ENCODE measurements at places on chromosomes 11 and 22.

DNA sequence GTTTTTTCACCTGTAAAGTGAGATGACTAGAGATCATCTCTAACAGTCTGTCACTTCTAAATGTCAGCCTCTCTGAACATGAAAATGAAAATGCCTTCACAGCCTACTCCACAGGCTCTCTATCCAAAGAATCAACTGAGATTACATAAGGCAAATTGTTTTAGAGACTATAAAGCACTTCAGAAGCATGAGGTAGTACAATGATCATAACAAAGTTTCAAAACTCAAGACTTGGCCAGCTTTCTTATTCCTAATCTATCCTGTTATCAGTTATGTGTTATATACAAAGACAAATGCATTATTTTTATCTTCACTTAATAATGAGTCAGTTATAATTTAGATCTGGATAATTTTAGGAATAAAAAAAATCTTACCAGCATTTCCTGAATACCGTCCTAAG lies 20.3 kb upstream of the CEP126 start:
- DNase-seq, result no peak

DNA sequence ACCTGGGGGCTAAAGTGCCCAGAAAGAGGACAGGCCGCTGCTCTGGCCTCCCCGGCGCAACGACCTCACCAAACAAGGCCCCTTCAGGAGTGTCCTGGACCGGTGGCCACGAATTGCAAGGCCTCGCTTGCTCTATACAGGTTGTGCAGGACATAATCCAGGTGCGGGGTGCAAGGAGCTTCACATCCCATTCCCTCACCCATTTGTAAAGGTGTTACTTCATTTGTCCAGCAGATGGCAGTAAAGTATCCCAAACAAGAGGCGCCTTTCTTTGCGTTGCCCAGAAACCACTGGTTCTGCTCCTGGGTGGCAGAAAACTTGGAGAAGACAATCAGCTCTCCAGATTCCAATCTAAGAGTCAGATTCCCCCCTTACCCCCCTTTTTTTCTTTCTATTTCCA lies 35.9 kb upstream of the PRDM11 start:
- DNase-seq, result peak; percentile 72

GRCh38 chr11:57647372-57647771 lies 2.3 kb downstream of the YPEL4 start:
- DNase-seq, result peak; percentile 72

GRCh38 chr11:118734031-118734430 lies 54.6 kb upstream of the TREH start:
- DNase-seq, result no peak

GRCh38 chr22:26429458-26430286 lies 612 bp downstream of the ASPHD2 start:
- no peak for DNase-seq

DNA sequence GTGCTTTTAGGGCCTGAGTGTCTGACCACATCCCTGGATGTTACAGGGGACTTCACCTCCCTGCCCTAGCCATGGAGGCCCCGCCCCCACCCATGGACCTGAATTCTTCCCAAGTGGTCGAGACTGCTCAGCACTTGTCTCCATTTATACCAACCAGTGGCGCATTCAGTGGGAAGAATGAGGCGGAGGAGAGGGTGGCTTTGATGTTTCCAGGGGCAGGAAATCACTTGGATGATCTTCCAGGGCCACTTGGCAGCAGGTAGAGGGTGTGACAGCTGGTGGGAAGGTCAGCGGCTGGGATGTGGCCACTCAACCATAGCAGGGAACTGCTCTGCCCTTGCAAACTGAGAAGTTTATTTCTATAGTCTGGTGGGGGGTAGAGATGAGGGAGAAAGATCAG lies 155.1 kb upstream of the BLID start:
- DNase-seq, result no peak

DNA sequence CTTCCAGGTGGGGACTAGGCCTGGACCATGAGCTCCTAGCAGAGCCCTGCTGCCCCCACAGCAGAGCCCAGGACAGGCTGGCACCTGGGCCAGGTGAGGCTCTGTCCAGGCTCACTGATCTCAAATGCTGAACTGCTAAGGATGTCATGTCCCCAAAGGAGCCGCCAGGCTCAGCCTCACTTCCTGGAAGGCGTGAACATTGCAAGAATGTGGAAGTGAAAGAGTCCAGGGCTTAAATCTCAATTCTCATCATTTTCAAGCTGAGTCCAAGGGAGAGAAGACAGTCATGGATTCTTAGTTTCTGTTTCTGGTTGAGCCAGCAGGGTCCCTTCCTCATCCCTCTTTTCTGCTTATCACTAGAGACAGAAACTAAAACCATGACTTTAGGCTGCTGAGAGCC lies 5.0 kb downstream of the ASCL2 start:
- no peak for DNase-seq

DNA sequence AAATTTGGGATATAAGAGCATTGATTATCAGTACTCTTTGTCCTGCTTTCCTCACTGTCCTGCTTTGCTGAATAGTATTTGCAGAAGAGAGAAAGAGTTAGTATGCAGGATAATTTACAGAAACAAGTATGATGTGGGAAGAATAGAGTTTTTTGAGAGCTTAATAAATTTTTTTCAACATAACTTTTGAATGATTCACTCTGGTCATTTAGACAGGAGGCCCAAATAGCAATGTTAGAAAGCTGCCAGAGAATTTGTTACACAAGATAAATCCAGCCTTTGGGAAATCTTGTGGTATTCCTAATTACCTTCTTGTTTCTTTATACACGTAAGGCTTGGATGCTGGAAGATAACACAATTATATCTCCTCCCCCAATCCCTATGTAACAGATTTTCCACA lies 484.6 kb downstream of the CNTN5 start:
- no peak for DNase-seq

GRCh38 chr11:60970369-60970774 lies 1.1 kb upstream of the CD6 start:
- peak; percentile 10 for DNase-seq

- DNase-seq, result no peak
Observed at GRCh38 chr22:46911346-46911745, 148.9 kb downstream of the TBC1D22A start.

- no peak for DNase-seq
Observed at GRCh38 chr11:128757886-128758612, 64.2 kb downstream of the FLI1 start.

DNA sequence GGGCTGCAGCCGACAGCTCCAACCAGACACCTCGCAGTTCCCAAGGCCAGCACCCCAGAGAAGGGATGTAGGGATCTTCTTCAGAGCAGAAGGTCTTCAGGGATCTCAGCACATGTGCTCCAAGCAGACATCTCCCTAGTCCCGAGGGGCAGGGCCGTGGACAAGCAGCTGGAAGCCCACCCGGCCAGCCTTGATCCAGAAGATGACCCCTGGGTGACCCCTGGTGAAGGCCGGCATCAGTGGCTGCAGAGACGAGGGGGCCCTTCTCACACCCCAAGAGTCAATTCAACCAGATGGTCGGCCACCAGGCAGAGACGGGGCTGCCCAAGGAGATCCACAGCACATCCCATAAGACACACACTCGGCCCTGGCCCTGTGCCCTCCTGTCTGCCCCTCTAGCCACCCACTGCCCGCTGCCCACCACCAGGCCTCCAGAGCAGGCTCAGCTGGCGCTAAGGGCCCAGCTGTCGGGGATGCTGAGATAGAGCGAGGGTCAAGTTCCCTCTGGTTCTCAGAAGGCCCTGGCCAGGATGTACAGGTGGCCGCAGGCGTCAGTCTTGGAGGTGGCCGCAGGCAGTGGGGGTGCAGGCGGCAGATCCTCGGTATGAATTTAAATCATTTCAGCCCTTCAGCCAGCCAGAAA lies 168.3 kb downstream of the BRD1 start:
- no peak for DNase-seq

- DNase-seq, result no peak
Observed at GRCh38 chr11:62567018-62567633, 6.6 kb downstream of the EEF1G start.

- DNase-seq, result no peak
Observed at GRCh38 chr11:533586-534395, 1.6 kb downstream of the HRAS start.

GRCh38 chr11:64341851-64342791 lies 2.1 kb downstream of the CCDC88B start:
- peak; percentile 92 for DNase-seq

DNA sequence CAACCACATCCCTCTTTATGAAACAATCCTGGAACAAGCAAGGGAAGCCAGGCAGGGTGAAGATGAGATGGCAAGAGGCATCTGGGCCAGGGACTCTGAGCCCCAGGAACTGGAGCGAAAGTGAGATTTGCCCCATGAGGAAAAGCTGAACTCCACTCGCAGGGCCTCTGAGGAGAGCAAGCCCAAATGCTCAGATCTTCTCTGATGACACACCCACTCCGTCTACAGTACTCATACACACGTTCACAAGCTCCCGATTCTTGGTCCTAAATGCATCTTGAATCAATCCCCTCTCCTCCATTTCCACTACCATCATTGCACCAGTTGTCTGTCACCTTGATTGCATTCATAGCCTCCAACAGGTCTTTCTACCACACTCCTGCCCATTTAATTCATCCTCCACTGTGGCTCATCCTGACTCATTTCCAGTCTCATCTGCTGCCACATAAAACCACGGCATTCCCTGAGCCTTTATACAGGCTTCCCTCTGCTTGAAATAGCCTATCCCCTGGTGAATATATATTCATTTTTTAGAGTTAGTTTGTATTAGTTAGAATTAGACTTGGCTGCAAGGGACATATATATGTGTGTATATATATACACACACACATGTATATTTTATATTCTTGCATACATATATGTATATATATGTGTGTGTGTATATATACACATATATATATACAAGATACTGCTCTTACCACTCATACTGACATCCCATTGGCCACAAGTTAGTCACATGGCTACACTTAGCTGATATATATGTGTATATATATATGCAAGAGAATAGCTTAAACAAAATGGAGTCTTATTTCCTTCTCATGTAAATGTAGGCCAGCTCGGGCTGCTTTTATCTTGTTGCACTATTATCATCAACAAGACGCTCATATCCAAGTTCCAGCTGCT lies 1.4 kb upstream of the APOA5 start:
- no peak for DNase-seq

DNA sequence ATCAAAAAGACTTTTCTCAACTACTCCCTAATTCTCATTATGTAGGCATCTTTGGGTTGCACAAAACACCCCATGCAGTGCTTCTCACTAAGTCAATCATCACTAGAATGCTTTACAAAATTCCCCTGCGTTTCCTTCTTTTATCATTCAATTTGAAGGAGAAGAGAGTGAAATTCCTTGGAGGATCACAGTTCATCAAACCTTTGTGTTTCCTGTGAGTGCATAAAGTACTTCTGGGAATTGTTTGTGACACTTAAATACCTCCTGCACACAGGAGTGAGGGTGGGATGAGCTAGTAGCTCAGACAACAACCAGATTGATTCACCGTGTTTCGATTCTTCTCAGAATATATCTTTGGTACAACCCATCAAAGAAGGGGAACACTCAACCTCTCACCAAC lies 3.7 kb upstream of the OR5AR1 start:
- no peak for DNase-seq

- DNase-seq, result no peak
Observed at GRCh38 chr11:117438371-117439000, 110.8 kb downstream of the CEP164 start.

DNA sequence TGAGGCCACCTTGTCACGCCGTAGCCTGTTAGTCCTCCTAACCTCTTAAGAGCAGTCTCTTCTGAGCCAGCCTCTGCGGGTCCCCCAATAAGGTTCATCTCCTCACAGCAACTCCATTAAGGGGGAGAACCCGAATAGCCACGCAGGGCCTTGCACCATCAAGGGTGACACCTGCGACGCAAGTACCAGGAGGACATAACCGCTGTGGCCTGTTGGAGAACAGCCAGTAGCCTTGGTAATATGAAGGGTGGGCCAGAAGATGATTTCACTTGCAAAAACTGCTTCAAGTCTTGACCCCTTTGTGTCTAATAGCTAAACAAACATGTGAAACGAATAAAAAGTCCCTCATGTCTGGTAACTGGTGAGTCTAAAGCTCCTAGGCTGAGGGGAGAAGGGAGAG lies 14.8 kb downstream of the ARFGAP2 start:
- DNase-seq, result no peak

DNA sequence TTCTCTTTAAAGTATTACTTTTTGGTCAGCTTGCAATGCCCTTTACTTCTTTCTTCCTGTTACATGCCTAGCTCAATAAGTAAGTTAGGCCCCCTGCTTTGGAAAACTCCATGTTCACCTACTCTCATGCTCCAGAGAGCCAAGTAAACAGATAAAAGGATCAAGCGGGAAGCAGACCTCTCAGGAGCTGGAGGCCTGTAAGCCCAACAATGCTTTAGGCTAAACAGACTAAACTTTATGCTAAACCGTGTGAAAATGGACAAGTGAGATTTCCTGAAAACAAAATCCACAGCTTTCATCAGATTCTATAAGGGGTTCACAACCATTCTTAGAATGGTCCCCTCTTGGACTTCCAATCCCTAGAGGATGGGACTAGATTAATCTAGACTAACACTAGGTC lies 40.2 kb downstream of the CELF1 start:
- DNase-seq, result no peak

DNA sequence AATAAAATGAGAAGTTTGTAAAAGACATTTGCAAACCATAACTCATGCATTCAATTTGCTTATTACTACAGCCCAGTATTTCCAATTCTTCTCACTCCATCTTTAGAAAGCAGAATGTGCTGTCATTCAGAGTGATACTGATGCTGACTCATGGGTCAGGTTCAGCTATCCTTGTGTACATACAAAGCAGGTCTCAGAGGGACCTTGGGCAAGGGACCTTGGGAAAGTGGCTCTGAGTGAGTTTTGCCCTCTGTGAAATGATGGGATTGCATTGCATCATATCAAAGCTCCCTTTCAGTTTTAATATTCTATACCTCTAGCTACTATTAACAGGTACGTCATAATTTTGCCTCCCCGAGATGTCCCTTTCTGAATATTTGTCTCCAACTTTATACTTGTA lies 848.7 kb downstream of the OPCML start:
- no peak for DNase-seq

DNA sequence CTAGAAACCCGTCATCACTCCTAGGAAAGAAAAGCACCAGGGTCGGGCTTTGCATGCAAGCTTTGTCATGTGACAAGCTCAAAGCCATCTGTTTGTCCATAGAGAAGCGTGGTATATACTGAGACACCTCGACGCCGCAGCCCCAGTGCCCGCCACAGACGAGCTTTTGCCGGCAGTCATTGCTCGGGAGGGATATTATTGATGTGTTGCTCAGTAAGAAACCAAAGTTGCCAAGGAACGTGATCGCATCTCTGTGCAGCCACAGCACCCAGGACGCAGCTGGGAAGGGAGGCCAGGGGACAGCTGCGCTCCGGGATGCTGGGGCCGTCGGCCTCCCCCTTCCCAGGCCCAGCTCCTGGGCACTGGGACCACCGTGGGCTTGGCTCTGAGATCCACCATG lies 89.5 kb upstream of the KCNQ1OT1 start:
- DNase-seq, result no peak

GRCh38 chr11:111978028-111978771 lies 41.1 kb downstream of the DIXDC1 start:
- DNase-seq, result no peak

DNA sequence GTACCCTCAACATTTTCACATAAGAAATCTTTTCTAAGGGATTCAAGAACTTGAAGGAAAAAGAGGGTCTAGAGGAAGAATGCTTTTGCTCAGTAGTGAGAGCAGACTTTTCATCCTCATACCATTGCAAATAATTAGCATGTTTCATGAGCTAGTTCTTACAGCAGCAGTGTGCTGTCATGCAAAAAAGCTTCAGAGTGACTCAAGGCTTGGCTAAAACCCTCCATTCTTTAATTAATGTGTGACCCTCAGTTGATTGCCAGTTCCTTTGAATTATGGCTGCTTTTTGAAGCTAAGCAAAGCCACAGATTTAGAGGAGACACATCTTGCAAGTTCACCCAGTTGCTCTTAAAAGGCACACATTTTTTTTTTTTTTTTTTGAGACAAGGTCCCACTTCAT lies 36.6 kb upstream of the PCF11 start:
- DNase-seq, result no peak

All from hematopoietic multipotent progenitor cell treated with erythropoietin and hydrocortisone succinate and interleukin-3 and kit ligand, for 17 days (in vitro differentiated cells).